ENCODE measurements at places on chromosomes 12 and 14.

- DNase-seq = peak; percentile 57
Observed at GRCh38 chr14:53043027-53043581, 92.3 kb upstream of the FERMT2 start.

DNA sequence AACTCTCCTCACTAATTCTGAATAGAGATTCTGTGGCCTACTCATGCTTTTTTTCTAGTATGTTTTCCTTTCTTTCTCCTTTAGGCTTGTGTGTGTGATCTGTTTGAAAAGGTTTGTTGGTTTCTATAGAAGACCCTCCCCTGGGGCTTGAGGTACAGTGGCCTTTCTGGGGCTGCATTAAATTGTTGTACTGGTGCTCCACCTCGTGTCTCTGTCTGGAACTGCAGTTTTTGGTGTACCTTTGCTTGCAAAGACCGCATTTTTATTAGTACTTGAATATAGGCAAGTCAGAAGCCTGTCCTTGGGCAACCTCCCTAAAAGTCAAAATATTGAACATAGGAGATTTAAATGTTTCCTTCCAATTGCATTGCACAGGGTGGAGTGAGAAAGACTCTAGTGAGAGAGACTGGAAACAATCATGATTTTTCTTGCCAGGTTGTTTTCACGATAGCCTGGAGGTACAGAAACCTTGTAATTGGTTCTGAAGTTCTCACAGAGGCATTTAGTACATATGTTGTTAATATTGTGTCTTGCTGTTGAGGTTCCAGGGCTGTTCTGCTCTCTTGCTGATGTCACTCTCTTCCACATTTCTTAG is 39.0 kb downstream of the SLCO1B1 start:
- DNase-seq = no peak

DNA sequence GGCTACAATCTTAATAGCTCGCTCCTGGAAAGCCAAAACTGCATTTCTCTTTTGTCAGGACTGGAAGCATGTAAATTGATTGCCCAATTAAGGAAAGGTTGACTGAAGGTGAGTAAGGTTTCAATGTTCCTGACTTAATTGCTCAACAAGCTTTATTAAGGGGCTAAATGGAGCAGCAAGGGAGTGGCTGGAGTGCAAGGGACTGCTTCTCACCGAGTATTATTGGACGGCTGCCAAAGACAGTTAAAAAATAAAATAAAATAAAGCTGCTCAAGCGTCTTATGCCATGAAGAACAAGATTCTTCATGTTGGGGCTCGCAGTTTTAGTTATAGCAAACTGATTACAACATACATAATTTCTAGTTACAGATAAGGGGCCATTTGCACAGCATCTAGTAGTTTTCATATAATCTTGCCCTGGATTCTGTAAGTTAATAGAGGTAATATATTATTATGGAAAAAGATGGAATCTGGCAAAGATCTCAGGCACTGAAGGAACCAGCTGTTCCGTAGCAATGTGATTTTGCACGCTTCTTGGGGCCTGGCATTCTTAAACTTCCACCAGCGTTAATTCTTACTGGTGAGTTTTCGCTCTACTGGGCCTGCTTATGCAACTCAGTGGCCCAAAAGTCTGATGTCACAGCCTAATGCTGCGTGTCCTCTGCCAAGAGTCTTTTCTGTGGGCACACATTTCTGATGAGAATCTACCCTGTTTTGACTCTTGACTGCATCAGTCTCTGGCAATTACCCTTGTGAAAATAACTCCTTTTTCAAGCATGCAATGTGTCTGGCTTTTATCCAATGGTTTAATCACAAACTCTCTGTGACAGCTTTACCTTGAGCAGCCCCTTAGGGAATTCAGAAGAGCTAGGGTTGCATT is 108.5 kb downstream of the SLC38A1 start:
- DNase-seq = no peak

DNA sequence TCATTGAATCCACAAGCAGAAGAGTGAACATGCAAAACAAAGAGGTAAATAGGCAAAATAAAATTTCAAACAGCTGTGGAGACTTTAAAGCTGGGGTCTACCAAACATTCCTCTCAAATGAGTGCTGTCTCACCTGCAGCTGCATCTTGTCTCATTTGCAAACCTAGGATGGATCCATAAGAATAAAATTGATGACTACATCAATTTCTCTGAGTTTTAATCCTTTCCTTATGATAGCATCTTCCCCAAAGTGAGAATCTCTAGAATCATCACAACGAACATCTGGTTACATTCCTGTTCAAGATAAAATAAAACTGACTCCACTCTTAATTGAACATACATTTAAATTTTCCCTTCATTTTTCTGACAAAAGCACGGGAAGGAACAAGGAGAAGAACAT is 18.2 kb downstream of the SSTR1 start:
- no peak for DNase-seq

DNA sequence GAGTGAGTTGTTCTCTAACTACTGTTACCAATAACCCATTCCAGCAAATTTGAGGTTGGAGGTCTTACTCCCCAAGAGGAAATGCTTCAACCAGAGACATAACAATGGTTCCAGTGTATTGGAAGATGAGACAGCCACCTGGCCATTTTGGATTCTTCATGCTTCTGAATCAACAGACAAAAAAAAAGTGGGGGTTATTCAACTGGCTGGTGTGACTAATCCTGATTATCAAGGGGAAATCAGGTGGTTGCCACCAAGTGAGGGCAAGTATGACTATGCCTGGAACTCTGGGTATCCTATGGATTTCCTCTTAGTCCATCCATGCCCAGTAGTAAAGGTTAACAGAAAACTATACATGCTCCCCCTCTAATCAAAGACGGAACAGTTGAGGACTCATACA is 29.9 kb upstream of the ZNF641 start:
- no peak for DNase-seq

- no peak for DNase-seq
Observed at GRCh38 chr12:26286186-26286585, 90.8 kb downstream of the SSPN start.

DNA sequence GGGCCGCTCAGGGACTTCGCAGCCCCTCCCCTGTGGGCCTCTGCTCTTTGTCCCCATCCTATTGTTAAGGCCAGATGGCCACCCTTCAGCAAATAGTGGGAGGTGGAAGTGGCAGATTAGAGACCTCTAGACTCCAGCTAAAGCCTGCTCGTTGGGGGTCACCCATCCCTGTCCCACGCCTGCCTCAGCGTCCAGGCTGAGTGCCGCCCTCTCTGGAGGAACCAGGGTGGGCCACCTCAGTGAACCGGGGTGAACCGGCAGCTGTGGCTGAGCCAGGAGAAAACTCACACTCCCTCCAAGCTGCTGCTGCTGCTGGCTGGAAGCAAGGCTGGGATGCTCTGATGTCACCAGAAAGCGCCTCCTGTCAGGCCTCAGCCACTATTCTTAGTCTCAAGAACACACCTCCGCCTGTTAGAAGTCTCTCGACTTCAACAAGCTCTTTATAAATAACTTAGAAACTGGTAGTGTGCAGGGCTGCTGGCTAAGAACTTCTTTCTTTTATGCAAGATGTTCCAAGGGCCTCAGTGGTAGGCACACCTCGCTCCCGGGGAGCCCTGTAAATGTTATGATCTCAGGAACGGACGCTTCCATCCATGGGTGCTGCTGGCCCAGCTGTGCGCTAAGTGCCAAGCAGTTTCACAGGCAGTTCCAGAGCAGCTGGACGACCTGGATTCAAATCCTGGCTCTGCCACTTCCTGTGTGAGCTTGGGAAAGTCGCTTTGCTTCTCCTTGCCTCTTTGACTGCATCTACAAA is 19.8 kb upstream of the TESC start:
- DNase-seq = no peak

DNA sequence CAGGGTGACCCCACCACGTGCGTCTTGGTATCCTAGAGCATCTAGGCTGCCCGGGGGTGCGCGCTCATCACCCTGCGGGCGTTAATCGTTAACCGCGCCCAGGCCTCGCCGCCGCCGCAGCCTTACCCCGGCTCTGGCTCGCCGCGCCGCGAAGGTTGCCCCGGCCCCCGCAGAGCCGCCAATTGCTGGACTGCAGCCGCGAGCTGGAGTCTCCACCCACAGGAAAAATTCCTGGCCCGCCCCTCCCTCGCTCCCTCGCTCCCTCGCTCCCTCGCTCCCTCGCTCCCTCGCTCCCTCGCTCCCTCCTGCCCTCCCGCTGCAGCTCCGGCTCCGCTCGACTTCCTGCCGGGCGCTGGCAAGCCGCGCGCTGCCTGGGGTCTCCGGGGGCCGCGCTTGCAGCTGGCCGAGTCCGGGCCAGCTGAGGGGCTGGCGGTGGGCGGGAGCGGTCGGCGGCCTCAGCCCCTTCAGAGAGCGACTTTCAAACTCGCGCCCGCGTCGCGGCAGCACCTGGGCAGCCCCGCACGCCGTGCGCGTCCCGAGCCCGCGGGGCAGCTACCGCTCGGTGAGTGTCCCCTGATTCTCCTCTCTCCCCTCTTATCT is at the start of gene PLEKHG3:
PLEKHG3 (plus strand) TSS at position 282 of the 600 bp plus-strand sequence. CDS start 23,208 bp downstream, outside the sequence.
- DNase-seq = peak; percentile 92

- no peak for DNase-seq
Observed at GRCh38 chr14:82122655-82123054, 589.0 kb upstream of the SEL1L start.

DNA sequence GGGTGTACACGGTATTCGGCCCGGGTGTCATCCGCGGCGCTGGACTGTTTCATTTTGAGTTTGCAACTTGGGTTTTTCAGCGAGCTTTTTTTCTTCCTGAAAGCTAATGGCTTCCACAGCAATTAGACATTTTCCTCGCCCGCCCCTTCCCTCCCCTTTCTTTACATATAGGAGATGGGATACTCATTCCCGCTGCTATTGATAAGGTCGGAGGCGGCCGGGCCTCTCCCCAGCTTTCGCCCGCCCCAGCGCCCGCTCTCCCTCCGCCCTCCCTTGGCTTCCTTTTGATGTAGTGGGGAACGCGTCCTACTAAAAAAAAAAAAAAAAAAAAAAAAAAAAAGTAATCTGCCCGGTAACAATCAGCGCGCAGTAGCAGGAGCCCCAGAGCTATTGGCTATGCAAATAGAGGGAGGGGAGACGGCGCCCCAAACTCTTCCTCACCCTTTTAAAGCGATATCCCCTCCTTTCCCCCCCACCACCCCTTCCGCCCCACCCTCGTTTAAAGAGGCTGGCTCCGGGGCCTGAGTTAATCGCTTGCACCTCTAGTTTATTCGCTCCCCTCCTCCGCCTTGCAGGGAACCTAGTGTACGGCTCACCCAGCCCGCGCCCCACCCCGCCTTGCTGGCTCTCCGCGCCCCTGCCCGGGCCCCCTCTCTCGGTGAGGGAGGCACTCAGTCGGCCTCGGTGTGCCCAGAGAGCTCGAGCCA is 1.7 kb upstream of the CCND2 start:
- DNase-seq = no peak

- DNase-seq = no peak
Observed at GRCh38 chr14:80304125-80304766, 92.9 kb upstream of the DIO2 start.

DNA sequence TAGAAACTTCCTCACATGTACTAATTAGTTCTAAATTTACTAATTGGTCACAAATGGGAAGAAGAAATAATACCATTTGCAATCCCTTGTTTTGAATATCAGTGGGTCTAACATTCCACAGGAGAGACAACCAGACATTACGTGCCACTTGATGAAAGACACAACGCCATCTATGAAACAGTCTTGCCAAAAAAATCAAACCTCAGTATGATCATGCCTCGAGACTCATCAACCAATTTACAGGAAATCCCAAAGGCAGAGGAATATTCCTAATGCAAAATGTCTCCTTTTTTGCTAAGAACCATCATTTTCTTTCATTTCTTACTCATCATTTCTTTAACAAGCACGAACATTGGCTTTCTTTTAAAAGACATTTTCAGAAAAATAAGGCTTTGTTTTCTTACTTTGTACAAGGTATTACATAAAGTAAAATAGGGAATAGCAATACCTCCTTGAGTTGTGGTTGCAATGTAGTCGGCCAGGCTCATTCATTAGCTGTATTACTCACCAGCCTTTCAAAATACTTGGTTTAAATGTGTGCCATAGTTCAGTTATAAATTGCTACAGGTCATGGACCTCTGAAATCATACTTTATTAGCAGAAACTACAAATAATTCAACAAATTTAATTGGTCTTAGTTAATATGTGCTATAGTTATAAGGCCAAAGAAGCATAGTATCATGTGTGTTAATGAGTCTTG is 436.2 kb upstream of the FLRT2 start:
- DNase-seq = no peak

DNA sequence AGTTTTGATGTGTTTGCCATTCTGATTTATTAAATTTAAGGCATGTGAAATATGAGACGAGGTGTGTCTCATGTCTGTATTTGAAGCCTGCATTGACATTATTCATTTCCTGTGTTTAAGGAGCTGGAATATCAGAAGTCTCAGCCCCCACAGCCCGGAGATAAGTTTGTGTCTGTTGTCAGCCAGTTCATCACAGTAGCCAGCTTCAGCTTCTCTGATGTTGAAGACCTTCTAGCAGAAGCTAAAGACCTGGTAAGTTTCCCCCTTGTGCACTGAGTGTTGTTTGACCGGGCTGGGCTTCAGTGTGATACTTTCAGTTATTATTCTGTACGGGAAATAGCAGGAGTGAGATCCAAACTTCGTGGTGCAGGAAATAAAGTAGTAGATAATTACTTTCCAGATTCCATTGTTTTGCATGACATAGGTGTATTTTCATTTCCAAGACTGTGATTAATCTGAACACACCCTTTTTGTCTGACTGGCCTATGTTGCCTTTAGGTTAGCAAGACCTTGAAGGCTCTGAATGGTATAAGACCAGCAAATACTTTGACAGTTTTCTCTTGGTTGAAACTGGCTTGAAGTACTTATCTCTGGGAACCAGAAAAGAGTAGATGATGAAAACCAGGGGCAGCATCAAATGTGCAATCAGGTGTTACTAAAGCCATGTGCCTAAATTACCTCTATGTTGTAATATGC is 101.5 kb downstream of the GPR135 start:
- DNase-seq = no peak

DNA sequence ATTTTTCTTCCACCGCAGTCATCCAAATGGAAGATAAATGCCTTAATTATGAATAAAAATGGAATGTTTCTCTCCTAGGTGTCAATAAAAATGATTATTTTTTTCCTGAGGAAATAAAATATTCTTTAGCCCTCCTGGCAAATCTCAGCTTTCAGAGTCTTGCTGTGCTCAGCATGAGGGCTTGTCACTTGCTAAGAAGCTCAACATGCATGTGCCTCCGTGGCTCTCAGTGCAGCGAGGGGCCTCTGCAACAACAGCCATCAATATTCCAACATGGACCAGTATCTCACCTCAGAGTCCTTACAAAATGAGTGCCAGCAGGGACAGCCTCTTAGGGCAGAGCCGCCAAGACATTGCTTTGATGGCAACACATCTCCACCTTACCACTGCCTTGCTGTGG is 159.5 kb upstream of the TMPO start:
- no peak for DNase-seq

- no peak for DNase-seq
Observed at GRCh38 chr12:13253966-13254760, 57.6 kb downstream of the EMP1 start.

GRCh38 chr12:28974883-28975282 is 174.2 kb upstream of the FAR2 start:
- no peak for DNase-seq

GRCh38 chr14:22780941-22781300 is 14.4 kb downstream of the OXA1L start:
- no peak for DNase-seq

GRCh38 chr12:123149088-123149487 is 1.8 kb downstream of the PITPNM2 start:
- DNase-seq = peak; percentile 39
